ENCODE measurements at places on chromosomes 3 and 15.

DNA sequence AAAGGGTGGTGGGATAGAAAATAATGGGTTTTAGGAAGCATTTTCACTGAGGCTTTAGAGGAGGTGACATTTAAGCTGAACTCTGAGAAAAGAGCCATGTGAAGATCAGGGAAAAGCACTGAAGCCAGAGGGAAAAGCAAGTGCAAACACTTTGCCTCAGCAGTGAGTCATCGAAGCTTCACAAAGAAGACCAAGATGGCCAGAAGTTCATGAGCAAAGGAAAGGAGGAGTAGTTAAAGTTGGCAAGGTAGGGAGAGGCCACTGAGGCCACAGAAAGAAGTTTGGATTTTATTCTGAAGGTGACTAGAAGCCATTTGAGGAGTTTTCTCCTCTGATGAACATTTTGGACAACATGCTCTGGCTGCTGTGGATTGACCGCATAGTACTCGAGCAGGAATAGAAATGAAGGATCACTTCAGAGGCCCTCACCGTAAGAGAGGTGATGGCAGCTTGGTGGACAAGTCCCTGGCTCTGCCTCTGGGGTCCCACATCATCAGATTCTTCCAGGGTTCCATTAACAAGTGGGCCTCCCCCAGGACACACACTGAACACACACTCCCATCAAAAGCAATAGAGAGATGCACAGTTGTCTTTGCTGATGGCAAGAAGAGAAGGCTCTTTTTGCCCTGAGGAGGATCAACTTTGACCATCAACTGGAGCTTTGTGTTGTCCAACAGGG lies 75.5 kb downstream of the TOP2B start:
- no peak for DNase-seq

DNA sequence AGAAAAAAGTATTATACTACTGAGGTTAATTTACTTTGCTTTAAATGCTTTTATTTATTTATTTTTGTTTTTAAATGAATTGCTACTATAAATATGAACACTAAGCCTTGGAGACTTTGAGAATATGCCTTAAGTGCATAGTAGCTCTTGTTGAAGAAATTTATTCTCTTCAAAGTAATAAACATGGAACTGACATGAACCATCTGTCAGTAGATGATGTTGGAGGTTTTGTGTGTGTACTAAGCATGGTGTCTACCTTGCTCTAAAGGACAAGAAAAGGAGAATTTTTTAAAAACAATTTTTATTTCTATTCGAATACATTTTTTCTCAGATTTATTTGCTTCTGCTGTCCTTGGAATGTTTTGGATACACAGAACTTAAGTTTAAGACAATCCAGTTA lies 81.1 kb upstream of the PDZRN3 start:
- DNase-seq = no peak

DNA sequence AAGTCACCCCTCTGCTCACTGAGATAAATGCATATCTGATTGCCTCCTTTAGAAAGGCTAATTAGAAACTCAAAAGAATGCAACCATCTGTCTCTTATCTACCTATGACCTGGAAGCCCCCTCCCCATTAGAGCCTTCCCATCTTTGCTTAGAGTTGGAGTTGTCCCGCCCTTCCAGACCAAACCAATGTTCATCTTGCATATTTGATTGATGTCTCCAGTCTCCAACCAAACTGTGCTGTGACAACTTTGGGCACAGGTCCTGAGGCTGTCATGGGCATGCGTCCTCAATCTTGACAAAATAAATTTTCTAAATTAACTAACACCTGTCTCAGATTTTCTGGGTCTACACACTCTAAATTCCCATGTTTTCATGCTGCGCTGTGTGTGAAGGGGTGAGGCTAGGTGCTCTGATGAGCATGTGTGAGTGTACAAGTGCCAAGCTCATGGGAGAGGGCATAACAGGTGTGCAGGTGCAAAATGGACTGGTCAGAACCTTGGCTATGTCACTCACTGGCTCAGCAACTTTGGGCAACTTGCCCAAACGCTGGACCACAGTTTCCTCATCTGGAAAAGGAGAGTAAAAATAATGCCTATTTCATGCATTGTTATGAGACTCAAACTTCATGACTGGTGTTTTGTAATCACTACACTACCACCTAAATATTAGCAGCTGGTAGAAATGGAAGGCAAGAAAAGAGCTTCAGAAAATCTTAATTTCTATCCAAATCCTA lies 7.2 kb downstream of the DAPK2 start:
- no peak for DNase-seq

DNA sequence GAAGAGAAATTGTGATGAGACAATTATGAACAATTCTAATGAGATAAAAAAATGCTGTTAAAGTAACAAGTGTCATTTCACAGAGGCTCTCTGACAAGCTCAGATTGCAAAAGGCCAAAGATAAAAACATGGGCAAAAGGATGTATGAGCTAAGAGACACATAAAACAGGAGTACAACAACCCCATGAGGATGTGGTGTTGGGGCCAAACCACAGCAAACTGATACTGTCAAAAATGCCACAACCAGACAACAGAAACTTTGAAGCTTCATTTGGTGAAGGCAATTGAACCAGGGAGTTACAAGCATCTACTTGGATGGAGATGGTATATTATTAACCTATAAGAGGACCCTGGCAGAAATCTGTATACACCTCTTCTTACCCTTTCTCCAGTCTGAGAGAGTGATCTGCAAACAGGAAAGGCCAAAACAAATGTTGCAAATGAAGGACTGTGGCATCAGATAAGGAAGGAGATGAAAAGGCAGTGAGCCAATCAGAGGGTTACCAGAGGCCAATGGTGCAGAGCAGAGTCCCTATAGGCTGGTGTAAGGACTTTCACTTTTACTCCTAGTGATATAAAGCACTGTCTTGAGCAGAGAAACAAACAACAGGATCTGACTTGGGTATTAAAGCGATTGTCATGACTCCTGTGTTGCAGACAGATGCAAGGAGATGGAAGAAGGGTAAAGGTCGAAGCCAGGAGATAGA lies 659.0 kb downstream of the NTRK3 start:
- DNase-seq = peak; percentile 7

GRCh38 chr3:154745929-154746328 lies 315.9 kb upstream of the GPR149 start:
- DNase-seq = no peak

- DNase-seq = peak; percentile 72
These were observed 12.9 kb downstream of the VPS18 start for GRCh38 chr15:40906991-40907802.

DNA sequence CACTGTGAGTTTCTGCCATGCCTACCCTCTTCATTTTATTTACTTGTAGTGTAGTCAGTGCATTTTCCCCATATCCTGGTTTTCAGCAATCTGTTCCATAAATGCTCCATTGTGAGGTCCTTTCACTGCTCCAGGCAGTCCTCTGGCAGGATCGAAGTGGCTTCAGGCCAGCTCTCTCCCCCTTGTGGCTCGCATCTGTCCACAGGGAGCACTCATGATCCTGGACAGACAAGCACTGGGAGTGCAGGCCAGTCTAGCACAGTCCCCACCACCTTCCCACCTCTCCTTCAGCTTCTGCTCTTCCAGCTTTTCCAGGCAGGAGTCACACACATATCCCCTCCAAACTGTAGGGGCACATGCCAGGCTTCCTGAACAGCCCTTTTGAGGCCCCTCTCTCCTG lies 173.6 kb downstream of the PPM1L start:
- DNase-seq = no peak

- DNase-seq = no peak
These were observed 1.2 kb downstream of the MB21D2 start for GRCh38 chr3:192916371-192917027.

GRCh38 chr3:50162034-50162883 lies 7.1 kb downstream of the SEMA3F start:
- no peak for DNase-seq

DNA sequence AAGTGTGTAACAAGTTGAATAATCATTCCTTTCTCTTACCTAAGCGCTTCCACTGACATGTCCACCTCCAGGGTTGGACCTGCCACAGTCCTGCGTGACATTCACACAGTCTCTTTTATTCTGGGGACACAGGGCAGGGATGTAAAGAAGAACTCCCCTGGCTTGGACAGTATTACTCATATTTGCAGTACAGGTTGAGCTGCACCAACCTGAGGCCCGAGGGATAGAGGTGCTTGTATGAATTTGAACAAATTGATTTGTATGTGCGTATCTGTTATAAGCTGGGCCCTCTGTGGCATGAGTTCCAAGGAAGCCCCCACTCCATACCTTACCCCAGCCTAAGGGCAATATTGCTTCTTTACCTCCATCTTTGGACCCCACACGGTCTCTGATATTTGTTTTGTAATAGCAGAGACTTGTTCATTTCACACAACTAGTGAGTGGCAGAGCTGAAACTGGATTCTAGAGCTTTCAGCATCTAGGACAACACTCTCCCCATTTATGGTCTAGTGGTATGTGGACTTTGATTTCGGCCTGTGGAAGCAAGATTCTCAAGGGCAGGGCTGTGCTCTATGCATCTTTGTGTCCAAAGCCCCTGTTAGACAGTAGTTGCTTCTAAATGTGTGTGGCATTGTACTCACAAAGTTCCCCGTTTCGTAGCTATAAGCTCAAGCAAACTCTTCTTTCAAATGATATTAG lies 39.2 kb downstream of the FAH start:
- no peak for DNase-seq

GRCh38 chr3:168165390-168166269 lies 69.9 kb upstream of the GOLIM4 start:
- DNase-seq = peak; percentile 33

- no peak for DNase-seq
These were observed 144.2 kb downstream of the LRTM1 start for GRCh38 chr3:54783611-54784010.

GRCh38 chr3:38210141-38210757 lies 44.9 kb downstream of the OXSR1 start:
- no peak for DNase-seq

DNA sequence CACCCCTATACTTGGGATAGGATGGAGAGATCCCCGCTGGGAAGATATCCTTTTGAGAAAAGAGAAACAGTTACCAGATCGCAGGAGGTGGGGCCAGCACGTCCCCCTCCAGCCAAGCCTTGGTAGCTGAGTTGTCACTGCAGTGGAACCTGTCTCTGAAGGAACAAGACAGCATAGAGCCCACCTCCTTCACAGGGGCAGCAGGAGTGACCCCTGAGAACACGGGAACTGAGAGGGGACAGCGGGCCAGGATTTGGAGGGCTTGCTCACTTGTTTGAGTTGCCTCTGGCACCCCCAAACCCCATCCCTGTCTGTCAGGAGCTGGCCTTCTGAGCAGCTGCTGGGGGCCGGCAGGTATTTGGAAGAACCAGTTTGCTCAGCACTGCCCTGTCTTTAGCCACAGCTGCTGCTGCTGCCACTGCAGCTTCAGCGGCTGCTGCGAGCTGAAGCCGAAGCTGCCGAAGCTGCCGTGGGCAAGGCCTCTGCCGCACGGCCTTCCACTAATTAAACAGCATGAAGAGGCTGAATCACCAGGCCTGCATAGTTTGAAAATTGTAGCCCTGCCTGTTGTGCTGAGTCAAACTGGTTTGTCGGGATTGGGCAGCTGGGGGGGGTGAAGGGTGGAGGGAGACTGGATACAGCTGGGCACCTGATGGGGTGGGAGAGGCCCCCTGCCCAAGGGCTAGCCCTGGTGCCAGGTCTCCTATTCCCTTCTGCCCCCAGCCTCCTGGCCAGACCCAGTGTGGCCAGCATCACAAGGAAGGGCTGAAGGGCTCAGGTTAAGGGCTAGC lies 4.0 kb downstream of the EPHB3 start:
- no peak for DNase-seq

- no peak for DNase-seq
These were observed 158.6 kb upstream of the NR2F2 start for GRCh38 chr15:96171853-96172296.

- DNase-seq = no peak
These were observed 5.5 kb upstream of the ARRDC4 start for GRCh38 chr15:97955035-97955434.

GRCh38 chr3:132488151-132488550 lies 70.8 kb downstream of the DNAJC13 start:
- no peak for DNase-seq

GRCh38 chr3:15180042-15180611 lies 25.9 kb upstream of the CAPN7 start:
- no peak for DNase-seq

- DNase-seq = no peak
These were observed 317.5 kb upstream of the SLCO3A1 start for GRCh38 chr15:91535856-91536500.

- DNase-seq = no peak
These were observed 507.0 kb downstream of the ZPLD1 start for GRCh38 chr3:102941786-102942185.

GRCh38 chr15:85492406-85492805 lies 112.0 kb downstream of the AKAP13 start:
- no peak for DNase-seq

DNA sequence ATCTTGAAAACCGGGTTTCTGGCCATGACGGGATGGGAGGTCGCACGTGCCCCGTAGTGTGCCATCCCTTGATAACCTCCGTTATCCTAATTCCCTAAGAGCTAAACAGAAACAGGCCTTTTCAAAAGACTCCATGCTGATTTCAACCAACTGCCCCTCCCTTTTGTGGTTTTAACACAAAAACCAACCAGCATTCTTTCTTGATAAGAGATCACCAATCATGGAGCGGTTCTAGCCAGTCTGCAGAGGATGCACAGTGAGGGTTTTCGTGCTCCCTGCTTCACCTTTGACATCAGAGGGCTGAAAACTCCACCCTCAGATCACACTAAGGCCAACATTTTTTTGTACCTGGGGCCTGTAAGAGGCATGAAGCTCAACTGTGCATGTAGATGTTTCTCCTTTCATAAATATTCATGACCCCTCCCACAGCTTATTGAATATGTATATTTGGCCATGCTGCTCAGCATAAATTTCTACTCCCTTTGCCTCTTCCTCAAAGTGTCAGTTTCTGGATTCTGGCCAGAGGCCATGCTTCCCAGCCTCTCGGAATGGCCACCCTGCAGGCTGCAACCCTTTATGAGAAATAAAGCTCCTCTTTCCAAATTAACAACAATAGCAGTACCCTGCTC lies 41.3 kb downstream of the FAM3D start:
- no peak for DNase-seq

DNA sequence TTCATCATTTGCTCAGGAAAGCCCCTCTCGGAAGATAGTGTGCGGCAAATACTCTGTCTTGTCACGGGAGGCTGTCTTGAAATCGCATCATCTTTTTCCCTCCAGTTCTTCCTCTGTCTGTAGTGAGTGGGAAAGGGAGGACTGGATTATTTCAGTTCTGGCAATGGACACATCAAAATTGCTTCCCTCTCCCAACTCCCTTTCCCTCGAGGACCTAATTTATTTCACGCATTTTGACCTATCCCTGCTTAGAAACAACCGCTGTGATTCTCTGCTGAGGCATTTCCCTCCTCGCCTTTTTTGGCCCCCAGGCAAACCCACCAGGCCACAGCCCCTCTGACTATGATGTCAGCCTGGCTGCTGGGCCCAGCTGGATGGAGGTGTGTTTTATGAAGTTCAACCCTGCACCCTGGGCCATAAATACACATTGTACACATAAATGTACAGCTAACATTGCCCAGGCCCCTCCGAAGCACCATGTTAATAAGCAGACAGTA lies 138.7 kb upstream of the LRTM1 start:
- DNase-seq = no peak

DNA sequence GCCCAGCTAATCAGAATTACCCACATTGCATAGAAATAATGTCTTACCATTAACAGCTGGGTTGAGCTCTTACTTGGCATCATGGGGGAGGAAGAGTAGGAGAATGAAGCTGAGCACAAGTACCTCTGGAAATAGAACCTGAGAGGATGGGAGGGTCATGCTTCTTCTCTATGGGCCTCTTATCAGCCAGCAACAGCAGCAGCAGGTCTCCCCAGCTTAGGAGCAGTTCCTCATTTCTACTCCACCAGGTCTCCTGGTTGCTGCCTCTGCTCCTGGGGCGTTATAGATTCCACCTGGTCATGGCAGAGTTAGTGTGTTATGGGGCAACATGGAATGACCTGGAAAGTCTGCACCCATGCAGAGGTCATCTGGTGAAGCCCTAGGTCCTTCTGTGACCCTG lies 3.4 kb downstream of the FSD2 start:
- no peak for DNase-seq
